NCI-H460 (cell line): ENCODE measurements at places on chromosomes 2 and 18.

GRCh38 chr2:172428832-172429210 lies 1.4 kb downstream of the ITGA6 start:
- DNase-seq: no peak

- no peak for DNase-seq
These were observed 222.4 kb downstream of the WDR7 start for GRCh38 chr18:56873441-56874140.

GRCh38 chr2:63591566-63592175 lies 2.9 kb downstream of the MDH1 start:
- no peak for DNase-seq

- no peak for DNase-seq
These were observed 7.1 kb downstream of the ECEL1 start for GRCh38 chr2:232480201-232481190.

GRCh38 chr2:132804051-132804450 lies 134.0 kb upstream of the LYPD1 start:
- peak; percentile 54 for DNase-seq

DNA sequence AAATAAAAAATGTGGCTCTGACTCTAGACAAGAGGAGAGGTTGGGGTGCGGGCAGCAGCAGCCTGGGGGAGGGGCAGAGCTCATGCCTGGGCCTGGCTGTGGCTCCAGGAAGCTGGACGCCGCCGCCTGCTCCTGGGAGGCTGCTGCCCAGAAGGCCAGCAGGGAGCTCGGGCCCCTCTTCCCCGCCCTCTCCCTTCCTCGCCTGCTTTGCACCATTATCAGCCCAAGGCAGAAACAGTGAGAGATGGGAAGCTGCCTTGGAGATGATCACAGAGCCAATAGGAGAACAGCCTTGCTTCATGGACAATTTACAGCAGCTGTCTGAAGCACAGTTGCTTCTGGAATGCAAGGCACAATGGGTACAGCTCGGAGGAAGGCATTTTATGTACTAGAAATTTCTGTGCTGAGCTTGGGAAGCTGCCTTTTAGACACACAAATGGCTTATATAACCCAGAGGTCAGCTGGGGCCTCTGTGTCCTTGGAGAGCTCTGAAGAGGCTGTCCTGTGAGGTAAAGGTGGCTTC lies 55.3 kb upstream of the AFF3 start:
- DNase-seq: no peak

DNA sequence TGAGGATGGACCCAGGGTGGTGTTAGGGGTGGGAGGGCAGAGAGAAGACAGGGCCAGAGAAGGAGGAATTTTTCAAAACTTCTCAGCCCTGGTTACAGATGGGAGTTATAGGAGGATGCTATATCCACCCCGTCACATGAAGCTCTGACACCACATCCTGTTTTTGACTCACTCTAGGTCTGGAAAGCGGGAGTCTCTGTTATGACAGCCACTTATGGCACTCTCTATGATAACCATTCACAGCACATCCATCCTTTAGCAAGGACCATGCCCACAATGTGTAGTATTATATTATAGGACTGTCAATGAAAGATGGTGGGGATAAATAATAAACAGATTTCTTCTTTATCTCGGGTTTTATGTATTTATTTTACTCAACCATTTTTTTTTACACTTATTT lies 461.2 kb downstream of the CDH2 start:
- no peak for DNase-seq

DNA sequence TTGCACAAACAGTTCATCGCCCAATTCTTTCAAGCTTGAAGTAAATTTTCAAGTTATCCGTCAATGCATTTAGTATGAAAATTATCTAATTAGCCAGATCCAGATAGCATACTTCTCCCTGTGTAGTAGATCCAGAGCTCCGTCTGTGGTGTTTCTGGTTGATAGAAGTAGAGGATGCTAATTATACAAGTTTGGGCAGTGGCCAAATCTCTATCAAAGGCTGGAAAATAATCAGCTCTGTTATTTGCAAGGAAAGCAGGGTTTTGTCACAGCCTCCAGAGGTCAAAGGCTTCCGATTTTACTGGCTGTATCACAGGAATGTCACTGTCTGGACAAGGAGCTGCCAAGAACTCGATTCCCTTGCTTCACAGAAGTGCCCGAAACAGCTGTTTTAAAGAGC lies 28.6 kb downstream of the LRRC30 start:
- no peak for DNase-seq

DNA sequence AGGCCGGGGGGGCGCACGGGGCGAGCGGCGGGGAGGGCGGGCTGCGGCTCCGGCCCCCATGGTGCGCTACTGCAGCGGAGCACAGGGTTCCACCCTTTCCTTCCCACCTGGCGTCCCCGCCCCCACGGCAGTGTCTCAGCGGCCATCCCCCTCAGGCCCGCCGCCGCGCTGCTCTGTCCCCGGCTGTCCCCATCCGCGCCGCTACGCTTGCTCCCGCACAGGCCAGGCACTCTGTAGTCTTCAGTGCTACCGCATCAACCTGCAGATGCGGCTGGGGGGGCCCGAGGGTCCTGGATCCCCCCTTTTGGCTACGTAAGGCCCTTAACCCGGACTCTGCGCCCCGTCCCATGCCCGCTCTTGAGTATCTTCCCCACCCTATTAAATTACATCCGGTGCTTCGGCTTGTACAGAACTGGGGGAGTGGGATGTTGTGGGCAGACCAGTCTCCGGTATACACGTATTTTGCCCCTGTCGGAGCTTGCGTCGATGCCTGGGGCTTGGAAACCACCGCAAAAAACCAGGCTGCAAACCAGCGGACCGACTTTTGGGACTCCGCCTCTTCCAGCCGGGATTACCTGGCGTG lies 598 bp upstream of the WBP1 start:
- DNase-seq: no peak

DNA sequence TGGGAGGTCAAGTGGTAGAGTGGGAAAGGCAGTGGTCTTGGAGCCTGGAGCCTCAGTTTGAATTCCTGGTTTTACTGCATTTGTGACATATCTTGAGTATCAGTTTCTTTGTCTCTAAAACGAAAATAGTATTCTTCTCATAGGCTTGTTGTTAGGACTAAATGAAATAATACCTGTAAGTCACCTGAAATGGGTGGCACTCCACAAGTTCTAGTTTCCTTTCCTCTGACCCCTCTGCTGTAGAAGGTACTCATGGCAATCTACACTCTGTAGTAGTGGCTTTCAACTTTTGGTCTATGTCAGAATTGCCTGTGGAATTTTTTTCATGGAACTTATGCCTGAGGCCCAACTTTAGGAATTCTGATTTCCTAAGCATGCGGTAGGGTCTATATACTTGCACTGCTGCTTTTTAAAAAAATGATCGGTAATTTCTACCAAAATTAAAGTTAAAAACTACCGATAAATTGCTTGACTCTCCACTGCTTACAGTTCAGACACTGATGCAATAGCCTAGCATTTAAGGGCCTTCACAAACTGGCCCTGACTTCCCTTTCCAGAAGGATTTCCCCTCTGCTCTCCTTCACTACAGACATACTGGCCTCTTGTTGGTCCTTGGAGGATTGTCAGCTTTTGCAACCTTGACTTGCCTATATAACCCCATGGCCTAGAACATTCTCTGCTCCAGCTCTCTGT lies 47.2 kb downstream of the PLEK start:
- DNase-seq: no peak

- no peak for DNase-seq
These were observed 62.2 kb downstream of the KCNE4 start for GRCh38 chr2:223114170-223114569.

- no peak for DNase-seq
These were observed 287.0 kb downstream of the ALPK2 start for GRCh38 chr18:58341916-58342315.

- no peak for DNase-seq
These were observed 464 bp upstream of the TLX2 start for GRCh38 chr2:74513605-74514367.

GRCh38 chr2:229071292-229071976 lies 199.7 kb downstream of the PID1 start:
- DNase-seq: no peak

DNA sequence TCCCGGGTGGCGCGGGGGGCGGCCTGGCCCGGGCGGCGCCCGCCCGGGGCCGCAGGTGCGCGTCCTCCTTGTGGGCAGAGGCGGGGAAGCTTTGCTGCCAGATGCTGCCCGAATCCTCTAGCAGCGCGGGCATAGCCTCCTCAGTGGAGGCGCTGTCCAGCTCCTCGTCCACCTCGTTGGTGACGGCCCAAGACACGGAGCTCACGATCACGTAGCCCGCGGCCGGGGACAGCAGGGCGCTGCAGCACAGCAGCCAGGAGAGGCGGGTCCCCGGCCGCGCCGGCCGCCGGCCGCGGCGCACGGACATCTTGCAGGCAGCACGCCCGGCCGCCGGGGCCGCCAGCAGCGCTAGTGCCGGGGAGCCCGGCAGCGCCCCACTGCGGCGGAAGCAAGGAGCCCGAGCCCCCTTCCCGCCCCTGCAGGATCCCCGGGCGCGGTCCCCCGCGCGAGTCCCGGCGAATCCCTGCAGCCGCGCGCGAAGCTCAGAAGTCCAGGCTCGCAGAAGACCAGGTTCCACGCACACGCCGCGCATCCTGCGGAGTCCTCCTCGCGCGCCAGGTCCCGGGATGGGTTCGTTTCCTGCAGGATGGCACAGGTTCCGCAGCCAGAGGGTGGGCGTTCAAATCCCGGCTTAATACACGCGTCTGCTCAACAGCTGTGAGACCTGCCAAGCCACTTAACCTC lies at the start of gene CREG2:
CREG2 (minus strand) TSS at position 353 of the 684 bp plus-strand sequence; CDS start at position 307, 46 bp downstream.
- DNase-seq: peak; percentile 52
